ENCODE measurements at places on chromosomes 6 and 20.

DNA sequence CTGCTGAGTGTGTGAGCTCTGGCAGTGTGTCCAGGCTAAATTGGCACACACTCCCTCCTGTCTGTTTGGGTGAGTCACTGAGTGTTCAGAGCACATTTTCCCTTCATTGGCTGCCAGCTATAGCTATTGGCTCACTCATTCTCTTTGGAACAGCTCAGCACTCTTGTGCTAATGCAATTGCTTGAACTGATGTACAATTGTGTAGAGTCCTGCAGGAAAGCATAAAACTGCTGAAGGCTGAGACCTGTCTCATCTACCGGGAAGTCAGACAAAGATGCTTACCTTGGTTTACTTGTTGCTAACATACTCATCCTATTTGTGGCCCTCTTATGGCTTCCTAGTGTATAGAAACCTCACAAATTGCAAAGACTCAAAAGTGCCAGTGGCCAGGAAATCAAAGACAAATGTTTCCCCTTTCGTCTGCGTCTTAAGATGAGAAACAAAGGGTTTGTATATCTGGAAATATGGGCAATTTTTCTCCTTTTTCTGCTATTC lies 351.0 kb downstream of the BCKDHB start:
- no peak for DNase-seq

GRCh38 chr20:13900496-13900895 lies 89.9 kb downstream of the SEL1L2 start:
- no peak for DNase-seq

DNA sequence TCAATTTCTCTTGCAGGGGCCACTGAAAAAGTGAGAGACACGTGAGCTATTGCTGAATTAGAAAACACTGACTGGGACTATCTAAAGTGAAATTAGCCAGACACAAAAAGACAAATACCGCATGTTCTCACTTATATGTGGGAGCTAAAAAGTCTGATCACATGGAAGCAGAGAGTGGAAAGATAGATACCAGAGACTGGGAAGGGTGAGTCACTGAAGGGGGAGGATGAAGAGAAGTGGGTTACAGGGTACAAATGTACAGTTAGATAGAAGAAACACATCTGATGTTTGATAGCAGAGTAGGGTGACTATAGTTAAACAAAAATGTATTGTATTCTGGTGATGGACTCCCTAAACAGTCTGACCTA lies 13.4 kb downstream of the CST3 start:
- no peak for DNase-seq

- no peak for DNase-seq
Observed at GRCh38 chr20:17129089-17129488, 97.8 kb upstream of the PCSK2 start.

- no peak for DNase-seq
Observed at GRCh38 chr6:130993292-130993765, 69.7 kb downstream of the EPB41L2 start.

- no peak for DNase-seq
Observed at GRCh38 chr20:53020834-53021233, 48.7 kb downstream of the TSHZ2 start.
